ENCODE measurements at places on chromosomes 12 and 14. TPM values are rescaled to one million over a fixed set of nuclear protein-coding genes. Genes with fewer than 3 reads are reported as not detected.

Gene ANKRD33
- total RNA-seq = not detected

Gene SYNJ2BP
- 12.9 TPM for total RNA-seq

Gene OR6C2
- total RNA-seq = not detected

Gene FAM186B
- 0.28 TPM for total RNA-seq

Gene RFX4
- total RNA-seq = not detected

Measured in smooth muscle cell of bladder (primary cell).